ENCODE measurements at places on chromosomes 13 and 19. TPM values are rescaled to one million over a fixed set of nuclear protein-coding genes. Genes with fewer than 3 reads are reported as not detected.

C19orf38 gene
- not detected for total RNA-seq

- DNase-seq = no peak
These were observed 3.5 kb upstream of the S1PR5 start for GRCh38 chr19:10520652-10521318.

GRCh38 chr19:31718032-31718431 is 368.8 kb upstream of the TSHZ3 start:
- DNase-seq = no peak

DAND5 gene
- not detected for total RNA-seq

- no peak for DNase-seq
These were observed 1097.8 kb downstream of the PCDH17 start for GRCh38 chr13:58729361-58729760.

- DNase-seq = no peak
These were observed 12.4 kb upstream of the VWA8 start for GRCh38 chr13:41973247-41973741.

DNA sequence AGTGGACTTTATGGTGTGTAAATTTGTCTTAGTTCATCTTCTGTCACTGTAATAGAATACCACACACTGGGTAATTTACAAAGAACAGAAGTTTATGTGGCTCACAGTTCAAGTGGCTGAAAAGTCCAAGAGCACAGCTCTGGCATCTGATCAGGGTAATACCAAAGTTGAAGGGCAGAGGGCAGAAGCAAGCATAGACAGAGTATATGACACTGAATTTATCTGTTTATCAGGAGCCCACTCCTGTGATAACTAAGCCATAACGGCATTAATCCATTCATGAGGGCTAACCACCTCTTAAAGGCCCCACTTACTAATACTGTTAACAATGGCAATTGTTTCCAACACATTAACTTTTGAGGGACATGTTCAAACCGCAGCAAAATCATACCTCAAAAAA is 4.0 kb upstream of the RFXAP start:
- DNase-seq = no peak

DNA sequence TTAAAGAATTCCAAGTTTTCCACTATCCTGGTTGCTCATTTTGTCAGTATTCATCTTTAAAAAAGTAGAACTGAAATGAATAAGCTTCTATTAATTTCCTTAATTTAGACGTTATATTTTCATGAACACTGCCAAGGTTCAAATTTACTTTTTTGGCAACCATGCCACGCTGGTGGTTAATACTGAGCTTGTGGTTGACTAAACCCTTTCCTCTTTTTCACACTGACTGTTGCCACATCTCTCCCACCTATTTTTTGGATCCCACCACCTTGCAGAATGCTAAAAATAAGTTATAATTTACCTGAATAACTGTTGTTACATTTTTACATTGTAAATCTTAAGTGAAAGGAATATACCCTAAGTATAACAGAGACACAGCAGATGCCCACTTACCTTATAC is 45.0 kb downstream of the FLT3 start:
- DNase-seq = no peak

PGLYRP1 gene
- not detected for total RNA-seq

GRCh38 chr13:39037410-39037879 is 444 bp downstream of the PROSER1 start:
- no peak for DNase-seq

- DNase-seq = no peak
These were observed 12.0 kb upstream of the MATK start for GRCh38 chr19:3798137-3798536.

DNA sequence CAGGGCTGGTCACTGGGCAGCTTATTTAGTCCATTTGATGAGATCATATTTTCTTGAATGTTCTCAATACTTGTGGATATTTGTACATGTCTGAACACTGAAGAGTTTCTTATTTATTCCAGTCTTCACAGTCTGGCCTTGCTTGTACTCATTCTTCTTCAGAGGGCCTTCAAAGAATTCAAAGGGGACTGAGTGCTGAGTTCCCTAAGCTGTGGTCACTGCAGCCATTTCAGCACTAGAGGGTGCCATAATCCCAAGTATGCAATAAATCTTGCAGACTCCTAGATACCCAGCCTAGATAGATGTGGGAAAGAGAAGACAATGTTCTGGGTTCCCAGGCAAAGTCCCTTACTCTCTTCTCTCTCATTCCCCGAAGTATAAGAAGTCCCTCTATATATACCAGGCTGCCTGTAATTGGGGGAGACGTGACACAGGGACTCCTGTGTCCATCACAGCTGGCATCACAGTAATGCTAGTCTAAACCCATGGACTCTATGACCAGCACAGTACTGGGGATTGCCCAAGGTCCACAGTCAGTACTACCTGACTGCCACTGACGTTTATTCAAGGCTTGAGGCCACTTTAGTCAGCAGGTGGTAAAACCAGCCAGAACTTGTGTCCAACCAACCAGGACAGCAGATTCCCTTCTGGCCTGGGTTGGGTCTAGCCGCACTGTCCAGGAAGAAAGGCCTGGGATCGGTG is 8.9 kb upstream of the VN1R1 start:
- no peak for DNase-seq

- peak; percentile 22 for DNase-seq
These were observed 970.5 kb downstream of the UQCRFS1 start for GRCh38 chr19:28242317-28242927.

DNA sequence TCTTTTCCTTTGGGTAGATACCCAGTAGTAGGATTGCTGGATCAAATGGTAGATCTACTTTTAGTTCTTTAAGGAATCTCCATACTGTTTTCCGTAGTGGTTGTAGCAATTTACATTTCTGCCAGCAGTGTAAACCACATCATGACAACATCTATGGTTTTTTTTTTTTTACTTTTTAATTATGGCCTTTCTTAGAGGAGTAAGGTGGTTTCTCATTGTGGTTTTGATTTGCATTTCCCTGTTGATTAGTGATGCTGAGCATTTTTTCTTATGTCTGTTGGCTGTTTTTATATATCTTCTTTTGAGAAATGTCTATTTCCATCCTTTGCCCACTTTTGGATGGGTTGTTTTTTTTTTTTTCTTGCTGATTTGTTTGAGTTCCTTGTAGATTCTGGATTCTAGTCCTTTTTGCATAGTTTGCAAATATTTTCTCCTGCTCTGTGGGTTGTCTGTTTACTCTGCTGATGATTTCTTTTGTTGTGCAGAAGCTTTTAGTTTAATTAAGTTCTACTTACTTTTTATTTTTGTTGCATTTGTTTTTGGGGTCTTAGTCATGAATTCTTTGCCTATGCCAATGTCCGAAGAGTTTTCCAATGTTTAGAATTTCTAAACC is 38.8 kb downstream of the TDRD3 start:
- no peak for DNase-seq

DNA sequence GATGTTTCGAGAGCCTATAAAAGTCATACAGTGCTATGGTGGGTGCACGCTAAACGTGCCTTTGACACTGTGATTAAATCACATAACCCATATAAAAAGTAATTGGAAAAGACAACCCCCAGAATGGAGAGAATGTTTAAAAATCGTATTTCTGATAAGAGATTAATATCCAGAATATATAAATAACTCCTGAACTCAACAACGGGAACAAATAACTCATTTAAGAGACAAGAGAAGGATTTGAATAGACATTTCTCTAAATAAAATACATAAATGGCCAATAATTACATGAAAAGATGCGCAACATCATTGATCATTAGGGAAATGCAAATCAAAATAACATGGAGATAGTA is 37.0 kb upstream of the IGFL4 start:
- no peak for DNase-seq

DNA sequence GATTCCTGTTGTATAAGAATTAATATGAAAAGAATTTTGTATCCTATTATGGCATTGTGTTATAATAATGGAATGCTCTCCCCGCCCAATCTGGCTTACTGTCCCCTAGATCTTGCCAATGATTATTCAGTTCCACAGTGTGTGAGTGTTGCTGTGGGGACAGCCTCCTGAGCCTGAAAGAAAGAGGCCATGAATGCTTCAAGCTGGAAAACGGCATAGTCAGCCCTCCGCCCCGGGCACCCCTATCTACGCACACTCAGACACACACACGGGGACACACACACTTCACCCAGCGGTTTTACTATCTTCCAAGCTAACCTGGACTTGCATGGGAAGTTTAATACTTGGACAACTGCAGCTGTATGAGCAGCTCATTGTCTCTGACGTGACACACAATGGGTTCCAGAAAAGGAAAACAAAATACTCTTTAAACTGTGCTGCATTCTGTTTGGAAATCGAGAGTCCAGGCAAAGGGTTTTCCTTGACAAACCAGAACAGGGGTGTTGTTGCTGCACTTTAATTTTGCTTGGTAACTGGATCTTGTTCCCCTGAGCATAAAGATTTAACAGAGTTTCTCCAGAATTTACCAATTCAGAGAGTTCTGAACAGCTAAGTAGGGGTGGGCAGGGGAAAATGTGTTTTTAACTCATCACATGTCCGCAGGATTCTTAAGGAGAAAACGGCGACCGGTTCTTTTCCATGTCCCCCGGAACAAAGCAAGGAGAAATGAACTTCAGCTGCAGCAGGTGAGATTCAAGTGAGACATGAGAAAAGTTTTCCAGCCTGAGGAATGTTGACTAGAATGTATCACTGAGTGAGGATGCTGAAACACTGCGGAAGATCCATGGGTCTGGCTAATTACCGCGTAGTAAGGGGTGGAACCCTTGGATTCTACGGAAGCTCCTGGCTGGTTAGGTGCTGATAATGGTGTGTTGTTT is 472.9 kb downstream of the FOXO1 start:
- no peak for DNase-seq

GRCh38 chr19:29724102-29724641 is 9.1 kb upstream of the C19orf12 start:
- DNase-seq = no peak

DNA sequence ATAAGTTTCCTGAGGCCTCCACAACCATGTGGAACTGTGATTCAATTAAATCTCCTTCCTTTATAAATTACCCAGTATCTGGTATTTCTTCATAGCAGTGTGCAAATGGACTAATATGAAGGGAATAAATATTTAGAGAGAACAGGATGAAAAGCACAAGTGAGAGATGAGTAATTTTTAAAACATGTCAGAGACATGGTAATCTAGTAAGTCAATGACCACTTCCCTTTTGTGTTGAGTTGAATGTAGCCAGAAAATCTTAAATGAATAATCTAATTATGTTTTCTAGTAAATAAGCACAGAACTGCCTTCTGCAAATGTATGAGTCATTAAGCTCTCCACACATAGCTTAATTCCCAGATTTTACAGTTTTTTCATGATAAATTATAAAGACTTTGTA is 524.1 kb upstream of the SLITRK5 start:
- DNase-seq = peak; percentile 51

Data from renal cortical epithelial cell (primary cell).